CD4-positive, alpha-beta T cell treated with Interleukin-17A for 4 hours (primary cell): ENCODE measurements at places on chromosomes 6 and 20.

DNA sequence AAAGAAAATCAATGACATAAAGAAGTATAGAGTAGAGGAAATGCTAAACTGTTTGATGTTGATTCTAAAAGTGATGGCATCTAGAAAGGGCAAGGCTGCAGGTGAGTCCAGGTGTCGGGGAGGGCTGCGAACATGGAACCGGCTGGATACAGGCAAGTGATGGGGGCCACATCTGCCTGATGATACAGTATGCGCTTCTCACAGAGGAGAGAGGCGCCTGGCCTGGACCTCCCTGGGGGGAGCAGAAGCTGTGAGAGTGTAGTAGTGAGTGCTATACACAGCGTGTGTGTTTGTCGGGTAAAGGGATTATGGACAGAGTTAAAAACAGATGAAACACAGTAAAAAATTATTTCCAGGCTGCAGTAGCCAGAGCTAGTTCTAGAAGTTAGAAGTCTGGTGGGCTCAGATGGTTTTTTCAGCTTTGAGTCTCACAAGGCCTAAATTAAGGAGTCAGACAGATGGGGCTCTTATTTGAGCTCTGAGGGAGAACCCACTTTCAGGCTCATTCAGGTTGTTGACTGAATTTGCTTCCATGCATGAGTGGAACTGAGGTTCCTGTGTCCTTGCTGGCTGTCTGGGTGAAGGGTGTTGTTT lies 195.8 kb upstream of the ARG1 start:
- DNase-seq: no peak

- DNase-seq: no peak
Observed at GRCh38 chr6:119339941-119340456, 9.6 kb downstream of the MAN1A1 start.

- no peak for DNase-seq
Observed at GRCh38 chr6:16657768-16658167, 103.5 kb downstream of the ATXN1 start.

- no peak for DNase-seq
Observed at GRCh38 chr20:58374906-58375758, 13.9 kb upstream of the VAPB start.

GRCh38 chr20:16488086-16488485 lies 85.2 kb downstream of the KIF16B start:
- no peak for DNase-seq
